Myocyte (in vitro differentiated cells): ENCODE measurements at places on chromosomes 4 and X. TPM values are rescaled to one million over a fixed set of nuclear protein-coding genes. Genes with fewer than 3 reads are reported as not detected.

GRCh38 chr4:37652747-37653527 is 33.2 kb downstream of the RELL1 start:
- no peak for DNase-seq

DNA sequence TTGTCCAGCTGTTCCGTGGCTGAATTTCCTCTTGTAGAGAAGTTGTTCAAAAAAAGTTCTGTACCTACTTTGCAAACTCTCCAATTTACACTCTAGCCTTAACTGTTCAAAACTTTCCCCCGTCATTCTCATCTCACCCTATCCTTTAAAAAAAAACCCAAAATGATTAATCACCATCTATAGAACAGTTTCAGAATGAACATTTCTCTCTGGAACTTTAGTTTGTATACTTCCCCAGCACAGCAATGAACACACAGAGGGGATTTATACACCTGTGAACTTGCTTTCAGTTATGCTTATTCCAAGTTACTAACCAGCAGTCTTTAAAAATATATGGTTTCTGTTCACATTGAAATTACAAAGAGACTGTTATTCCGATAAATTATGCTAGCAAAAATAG is 1.2 kb downstream of the GEMIN8 start:
- DNase-seq: no peak

GRCh38 chr4:109946120-109946519 is 33.4 kb downstream of the EGF start:
- DNase-seq: no peak

DNA sequence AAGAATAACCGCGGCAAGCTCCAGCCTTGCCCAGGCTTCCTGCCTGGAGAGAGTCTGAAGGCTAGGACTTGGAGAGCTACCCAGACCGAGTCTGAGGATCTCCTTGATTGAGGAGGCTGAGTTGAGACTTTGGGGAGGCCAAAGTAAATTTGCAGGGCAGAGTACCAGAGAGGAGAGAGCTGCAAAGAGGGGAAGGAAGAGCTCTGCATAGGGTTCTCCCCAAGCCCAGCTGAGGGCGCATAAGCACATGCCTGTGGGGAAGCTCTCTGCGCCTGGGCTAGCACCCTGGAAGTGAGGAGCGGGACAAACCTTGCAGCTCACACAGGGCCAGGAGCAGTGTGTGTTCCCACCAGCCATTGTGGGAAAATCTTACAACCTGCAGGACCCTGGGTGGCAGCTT is 56.1 kb downstream of the FAM193A start:
- no peak for DNase-seq

GRCh38 chr4:174122705-174123104 is 160.8 kb downstream of the FBXO8 start:
- no peak for DNase-seq

DNA sequence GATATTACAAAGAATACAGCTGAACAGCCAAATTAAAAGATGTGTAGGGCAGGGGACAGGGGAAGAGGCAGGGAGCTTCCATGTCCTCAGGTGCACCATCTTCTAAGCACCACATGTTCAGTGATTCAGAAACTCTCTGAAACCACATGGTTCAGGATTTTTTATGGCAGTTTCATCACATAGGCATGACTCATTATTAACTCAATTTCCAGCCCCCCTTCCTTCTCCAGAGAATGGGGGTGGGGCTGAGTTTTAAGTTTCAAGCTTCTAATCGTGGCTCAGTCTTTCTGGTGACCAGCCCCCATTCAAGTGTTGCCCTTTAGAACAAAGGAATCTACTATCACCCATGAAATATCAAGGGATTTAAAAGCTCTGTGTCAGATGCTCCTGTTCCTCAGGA is 317.8 kb upstream of the GALNT7 start:
- peak; percentile 86 for DNase-seq

DNA sequence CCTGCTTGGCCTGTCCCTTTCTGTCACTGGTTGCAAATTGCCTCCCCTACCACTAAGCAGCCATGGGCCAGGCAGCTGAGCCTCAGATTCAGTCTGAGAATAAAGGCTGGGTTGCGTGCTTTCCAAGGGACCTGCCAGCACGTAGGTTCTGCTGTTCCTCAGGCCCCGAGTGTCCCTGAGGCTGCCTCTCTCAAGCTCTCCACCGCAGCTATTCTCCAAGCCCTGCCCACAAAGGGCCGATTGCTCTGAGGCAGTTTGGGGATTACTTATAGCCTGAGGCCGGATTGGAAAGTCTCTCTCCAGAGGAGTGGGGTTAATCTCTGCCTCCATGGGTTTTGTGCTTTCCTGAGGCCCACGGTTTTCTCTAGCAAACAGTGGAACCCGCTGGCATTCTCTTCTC is 590.7 kb downstream of the BCOR start:
- DNase-seq: no peak

DNA sequence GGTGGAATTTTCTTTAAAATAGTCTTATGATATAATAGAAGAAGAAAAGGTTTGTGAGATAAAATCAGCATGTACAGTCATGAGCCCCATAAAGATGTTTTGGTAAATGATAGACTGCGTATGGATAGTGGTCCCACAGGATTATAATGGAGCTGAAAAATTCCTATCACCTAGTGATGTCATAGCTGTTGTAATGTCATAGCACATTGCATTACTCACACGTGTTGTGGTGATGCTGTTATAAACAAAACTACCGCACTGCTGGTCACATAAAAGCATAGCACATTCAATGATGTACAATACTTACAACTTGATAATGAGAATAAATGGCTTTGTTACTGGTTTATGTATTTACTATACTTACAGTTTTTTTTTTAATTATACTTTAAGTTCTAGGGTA is 715.2 kb upstream of the HTR2C start:
- no peak for DNase-seq

DNA sequence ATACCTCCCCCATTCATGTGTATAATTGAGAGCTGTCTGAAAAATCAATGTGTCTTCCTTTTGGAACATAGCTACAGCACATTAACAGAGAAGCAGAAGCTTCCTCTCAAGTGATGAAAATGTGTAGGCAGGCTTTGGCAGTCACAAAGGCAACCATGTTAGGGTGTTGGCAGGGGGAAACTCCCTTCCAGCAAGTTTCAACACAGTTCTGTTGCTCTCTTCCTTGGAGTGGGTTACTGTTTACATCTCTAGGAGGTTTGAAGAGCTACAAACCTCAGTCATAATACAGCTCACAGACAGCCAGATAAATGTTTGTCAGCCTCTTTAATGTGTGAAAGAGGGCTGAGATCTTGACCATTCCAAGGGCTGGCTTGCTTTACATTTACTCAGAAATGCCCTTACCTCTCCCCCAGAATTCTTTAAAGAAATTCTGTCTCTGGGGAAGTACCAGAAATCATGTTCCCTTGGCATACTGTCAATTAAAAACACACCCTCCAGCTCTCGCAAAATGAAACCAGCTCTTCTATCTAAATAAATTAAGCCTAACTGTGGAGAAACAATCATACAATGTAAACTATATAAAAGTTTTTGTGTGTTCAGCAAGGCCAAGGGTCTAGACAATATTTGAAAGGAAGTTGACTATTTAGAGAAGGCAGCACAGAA is 18.9 kb downstream of the ZBTB33 start:
- no peak for DNase-seq

- peak; percentile 41 for DNase-seq
Measured at GRCh38 chrX:45479835-45480422, 279.3 kb upstream of the DIPK2B start.

GRCh38 chrX:7852166-7852565 is 9.2 kb downstream of the VCX start:
- DNase-seq: no peak

- no peak for DNase-seq
Measured at GRCh38 chrX:125681507-125681906, 361.8 kb downstream of the TEX13C start.

DNA sequence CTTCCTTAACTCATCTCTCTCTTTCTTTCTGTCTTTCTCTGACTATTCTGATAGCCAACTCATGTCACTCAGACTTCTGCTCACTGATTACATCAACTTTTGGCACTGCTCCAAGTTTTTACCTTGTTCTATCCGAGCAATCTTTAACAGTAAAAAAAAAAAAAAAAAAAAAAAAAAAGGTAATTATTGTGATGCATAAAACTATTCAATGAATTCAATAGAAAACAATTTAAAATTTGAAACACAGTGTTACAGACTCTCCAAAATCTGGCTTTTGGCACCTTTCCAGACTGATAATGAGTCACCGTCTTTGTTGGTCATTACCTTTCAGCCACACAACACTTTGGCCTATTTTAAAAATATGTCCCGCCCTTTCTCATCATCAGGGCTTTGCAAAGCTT is 229.5 kb downstream of the GALNTL6 start:
- DNase-seq: peak; percentile 13

DNA sequence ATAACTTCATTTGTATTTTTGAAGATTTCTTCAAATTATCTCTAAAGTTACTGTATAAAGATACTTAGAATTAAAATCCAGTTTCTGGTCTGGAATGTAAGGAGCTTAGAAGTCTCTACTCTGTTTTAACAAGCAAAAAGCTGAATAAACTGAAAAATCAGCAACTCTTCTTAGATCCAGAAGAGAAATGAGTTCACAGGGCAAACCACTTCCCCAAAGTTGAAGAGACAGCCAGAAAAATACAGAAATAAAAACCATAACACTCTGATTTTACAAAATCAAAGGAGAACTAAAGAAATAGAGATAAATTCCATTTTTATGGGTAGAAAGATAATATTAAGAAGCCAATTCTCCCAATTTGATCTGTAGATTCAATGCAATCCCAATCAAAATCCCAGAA is 1166.8 kb downstream of the ADGRL3 start:
- DNase-seq: no peak

DNA sequence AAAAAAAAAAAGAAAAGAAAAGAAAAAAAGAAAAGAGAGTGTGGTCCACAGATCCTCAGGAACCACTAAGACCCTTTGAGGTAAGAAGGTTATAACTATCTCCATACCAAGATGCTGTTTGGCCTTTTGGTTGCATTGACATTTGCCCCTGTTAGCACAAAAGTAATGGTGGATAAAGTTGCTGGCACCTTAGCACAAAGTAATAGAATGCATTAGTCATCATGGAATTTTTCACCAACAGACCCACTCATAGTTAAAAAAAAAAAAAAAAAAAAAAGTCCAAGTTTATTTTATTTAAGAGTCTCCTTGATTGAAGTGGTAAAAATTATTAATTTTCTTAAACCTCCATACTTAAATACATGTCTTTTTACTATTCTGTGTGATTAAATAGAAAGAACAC is 78.4 kb upstream of the RBPJ start:
- no peak for DNase-seq

DNA sequence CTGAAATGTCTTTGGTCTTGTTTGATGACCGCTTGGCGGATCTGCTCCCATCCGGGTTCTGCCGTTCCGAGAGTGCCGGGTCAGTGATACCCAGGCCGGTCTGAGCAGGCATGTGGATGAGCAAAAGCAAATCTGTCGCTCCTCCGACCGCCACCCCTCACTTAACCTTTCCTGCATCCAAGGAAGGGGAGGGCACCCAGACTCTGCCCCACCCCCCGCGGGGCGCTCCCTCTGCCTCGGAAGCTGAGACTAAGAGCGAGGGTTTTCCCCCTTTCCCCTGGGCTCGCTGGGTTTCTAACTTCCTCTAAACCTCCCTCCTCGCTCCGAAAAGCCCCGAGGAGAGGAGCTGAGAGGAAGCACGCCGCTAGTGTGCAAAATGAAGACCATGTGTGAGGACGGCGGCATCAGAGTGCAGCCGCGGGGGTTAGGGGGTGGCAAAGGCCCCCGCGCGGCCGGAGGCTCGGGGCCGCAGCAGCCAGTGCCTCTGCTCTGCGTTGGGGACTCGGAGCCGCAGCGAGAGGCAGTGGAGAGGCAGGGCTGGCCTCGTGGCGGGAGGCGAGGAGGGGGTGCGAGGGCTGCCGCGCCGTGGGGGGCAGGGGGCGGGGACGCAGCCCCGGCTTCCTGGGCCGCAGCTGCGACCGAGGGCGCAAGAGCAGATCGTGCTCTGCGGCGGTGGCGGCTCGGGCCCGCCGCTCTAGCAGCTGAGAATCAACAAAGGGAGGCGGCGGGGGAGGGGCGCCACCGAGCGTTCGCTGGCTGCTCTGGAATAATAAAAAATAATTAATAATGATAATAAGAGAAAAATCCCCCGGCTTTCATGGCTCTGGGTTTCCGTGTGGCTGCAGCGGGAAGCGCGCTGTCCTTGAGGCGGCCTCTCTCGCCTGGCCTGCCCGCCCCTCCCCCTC is 55.8 kb upstream of the BCOR start:
- DNase-seq: peak; percentile 67

The IGFBP7 gene
- total RNA-seq: 172 and 244 TPM in 2 replicates

The AR gene
- 22.8 and 24.1 TPM in 2 replicates for total RNA-seq

The TREX2 gene
- total RNA-seq: 0.78 and 1.5 TPM in 2 replicates

The GPC4 gene
- 0.99 and 1.2 TPM in 2 replicates for total RNA-seq

The TEC gene
- total RNA-seq: 2.9 and 3.0 TPM in 2 replicates

The ANK2 gene
- 112 and 163 TPM in 2 replicates for total RNA-seq
